ENCODE measurements at places on chromosomes 13 and 19.

DNA sequence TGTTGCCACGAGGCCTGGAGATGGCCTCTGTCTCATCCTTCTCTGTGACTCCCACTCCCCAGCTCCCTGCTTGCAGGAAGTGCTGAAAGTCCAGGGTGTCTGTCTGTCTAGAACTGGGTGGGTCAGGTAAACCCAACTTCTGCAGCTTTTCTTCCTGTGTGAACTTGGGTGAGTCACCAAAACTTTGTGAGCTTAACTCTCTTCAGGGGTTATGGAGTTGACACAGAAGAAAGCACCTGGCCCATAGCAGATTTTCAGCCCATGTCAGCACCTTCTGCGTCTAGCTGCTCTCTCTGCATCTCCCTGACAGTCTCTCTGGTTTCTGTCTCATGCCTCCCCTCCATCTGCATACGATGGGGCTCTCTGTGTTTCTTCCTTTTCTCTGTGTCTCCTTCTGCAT, 4.2 kb upstream of the CACNG7 start:
- no peak for DNase-seq

GRCh38 chr19:35040826-35041547, 534 bp upstream of the HPN start:
- no peak for DNase-seq

DNA sequence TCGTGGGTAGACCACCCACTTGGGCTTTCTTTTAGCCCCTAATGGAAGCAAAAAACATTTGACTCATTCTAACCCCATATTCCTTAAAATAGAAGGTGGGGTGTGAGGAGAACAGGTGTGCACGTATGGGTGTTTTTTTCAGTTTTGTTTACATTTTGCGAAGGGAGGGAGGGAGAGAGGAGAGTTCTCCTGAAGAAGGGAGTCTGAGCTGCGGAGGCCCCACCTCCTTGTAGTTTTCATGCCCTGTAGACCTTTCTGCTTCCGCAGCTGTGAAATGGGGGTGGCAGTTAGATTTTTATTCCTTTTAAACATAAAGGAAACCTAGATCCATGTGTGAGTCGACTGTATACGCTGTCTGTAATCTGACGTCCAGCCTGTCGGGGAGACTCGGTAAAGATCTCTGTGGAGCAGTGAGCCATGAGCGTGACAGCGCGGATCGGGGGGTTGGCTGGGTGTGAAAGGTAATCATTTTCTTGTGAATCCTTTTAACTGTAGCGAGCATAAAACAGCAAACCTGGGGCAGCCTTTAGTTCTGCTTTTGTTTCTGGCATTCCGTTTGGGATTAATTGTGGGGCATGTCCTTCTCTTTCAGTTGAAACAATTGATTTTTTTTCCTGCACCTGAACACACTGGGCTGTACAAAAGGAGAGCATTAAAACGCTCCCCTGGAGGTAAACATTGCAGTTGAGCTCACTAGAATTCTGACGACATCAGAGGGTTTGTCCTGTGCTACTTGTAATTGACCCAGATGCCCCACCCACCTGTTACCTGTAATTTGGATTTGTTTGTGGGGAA, 2.3 kb downstream of the UPF1 start:
- no peak for DNase-seq

DNA sequence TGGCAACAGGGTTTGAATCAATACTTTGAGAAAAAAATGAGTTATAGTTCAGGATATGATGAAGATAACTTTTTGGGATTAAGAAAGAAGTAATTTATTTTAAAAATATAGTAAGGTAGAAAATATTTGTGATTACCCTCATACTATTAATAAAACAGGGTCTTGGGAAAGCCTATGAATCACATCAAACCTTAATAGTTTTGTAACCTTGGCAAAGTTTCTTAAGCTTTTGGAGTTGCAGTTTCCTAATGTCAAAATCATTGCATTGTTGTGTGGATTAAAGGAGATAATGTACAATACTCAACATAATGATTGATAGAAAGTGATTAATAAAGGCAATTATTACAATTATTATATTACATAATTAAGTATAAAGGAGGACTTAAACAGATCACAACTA, 149.0 kb downstream of the LMO7 start:
- DNase-seq = no peak

GRCh38 chr13:95185311-95185710, 115.9 kb downstream of the ABCC4 start:
- DNase-seq = no peak

- DNase-seq = peak; percentile 49
Measured at GRCh38 chr19:39531834-39532232, 819 bp downstream of the EID2B start.

GRCh38 chr19:2424686-2425621, 2.4 kb downstream of the TIMM13 start:
- no peak for DNase-seq

DNA sequence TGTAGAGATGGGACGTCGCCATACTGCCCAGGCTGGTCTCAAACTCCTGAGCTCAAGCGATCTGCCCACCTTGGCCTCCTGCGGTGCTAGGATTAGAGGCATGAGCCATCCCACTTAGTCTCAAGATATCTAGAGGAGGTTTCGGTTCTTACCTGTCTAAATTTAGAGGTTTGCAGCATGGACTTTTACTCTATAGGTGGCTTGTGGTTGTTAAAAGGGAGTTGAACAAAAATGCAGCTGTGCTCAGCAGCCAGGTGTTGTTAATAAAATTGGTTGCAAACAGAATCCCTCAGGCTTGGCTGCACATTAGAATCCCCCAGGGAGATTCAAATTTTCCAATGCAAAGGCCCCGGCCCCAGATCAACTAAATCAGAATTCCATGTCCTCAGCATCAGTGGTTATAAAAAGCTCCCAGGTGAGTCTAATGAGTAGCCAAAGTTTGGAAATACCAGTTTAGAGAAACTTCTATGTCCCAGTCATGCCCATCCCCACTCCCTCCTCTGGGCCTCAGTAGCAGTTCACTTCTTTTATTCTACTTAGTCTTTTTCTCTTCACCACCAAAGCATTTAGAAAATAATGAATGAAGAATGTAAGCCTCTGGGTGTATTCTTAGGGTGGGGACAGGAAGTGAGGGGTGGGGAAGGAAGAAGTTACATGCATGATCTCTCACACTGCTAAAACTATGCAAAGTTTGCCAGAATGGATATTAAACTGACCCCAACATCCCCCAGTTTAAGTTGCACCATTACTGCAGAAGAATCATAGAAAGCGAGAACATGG, 471.0 kb downstream of the COG6 start:
- DNase-seq = no peak

DNA sequence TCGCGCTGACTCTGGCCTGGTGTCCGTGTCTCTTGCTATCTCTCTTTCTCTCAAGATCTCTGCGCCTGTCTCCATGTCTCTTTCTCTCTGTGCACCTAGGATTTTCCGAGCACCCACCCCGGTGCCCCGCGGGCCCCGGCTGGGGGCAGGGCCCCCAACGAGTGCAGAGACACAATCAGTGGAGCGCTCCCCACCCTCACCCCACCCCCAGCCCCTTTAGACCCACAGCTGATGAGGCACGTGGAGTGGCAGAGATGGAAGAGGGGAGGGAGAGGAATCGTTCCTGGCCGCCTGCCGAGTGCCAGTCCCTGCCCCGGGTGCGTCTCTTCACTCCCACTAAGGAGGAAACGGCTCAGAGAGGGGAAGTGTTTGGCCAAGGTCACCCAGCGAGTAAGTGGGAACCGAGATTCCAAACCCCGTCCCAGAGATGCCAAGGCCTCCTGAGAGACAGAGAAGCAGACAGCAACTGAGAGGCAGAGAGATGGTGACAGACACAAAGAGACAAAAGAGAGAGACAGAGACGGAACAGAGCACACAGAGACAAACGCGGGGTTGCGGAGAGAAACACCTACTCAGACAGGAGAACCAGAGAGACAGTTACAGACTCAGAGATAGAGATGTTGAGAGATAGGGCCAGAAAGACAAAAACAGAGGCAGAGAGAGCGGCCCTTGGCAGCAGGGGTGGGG, 626 bp upstream of the BCL3 start:
- peak; percentile 45 for DNase-seq

GRCh38 chr13:113843063-113843654, 20.7 kb downstream of the GAS6 start:
- DNase-seq = no peak
